ENCODE measurements at places on chromosomes 16 and 17.
A peak's percentile ranks its signal among the peaks of the same experiment; 100 is the strongest.

GRCh38 chr16:24801761-24802302 lies 43.9 kb upstream of the SLC5A11 start:
- DNase-seq = no peak

GRCh38 chr16:660132-660458 lies 7.8 kb upstream of the RHOT2 start:
- DNase-seq = no peak

- DNase-seq = no peak
These were observed 5.8 kb downstream of the PMFBP1 start for GRCh38 chr16:72166151-72166550.

DNA sequence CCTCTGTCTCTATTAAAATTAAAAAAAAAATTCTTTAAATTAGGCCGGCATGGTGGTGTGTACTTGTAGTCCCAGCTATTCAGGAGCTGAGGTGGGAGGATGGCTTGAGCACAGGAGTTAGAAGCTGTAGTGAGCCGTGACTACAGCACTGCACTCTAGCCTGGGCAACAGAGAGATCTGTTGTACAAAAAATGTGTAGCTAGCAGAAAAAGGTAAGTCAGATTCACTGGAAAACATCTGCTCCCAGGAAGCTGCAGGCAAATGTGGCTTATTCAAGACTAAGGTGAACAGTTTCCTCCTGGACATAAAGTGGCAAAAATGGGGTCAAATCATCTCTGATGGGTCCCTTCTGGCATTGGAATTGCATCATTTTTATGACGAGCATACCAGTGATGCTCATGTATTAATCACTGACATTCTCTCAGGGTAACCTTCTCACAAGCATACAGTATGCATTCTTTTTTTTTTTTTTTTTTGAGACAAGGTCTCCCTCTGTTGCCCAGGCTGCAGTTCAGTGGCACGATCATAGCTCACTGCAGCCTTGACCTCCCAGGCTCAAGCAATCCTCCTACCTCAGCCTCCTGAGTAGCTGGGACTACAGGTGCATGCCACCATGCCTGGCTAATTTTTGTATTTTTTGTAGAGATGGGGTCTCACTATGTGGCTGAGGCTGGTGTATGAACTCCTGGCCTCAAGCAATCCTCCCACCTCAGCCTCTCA lies 48.7 kb downstream of the CPPED1 start:
- DNase-seq = peak; percentile 54

GRCh38 chr16:67458121-67458641 lies 22.8 kb downstream of the ATP6V0D1 start:
- DNase-seq = no peak

DNA sequence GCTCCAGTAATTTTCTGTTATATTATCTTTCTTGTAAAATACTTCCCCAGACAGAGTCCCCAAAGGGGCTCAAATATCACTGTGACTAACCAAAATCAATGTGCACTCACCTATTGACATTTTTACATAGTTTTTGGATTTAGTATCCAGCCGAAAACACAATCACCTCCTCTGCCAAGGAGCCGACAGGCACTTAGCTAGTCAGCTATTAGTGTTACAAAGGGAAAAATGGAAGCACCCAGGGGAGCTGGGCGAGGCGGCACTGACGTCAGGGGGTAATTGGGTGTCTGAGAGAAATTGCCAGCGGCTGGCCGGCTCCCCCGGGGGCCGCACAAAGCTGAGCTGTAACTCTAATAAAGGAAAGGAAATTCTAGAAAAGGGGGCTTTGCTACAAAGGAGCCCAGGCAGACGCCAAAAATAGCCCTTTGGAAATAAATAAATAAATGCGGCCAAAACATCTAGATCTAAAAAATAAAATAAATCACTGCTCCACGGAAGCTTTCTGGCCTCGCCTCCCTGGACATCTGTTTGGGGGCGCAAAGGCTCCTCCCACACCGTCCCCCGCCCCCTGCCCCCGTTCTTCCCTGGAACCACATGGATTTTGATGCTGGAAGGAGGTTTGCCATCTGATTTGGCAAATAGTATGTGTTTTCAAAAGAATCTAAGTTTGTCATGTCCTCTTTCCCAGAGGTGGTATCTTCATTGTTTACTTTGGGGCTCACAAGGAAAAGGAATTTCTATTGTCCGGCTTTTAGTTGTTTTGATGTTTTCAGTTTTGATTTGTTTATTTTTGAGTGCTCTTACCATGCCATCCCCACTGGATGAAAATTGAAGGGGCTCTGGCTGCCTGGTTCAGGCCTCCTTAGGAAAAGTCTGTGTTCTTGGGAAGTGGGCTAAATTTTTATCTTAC lies 156.7 kb downstream of the ZNF423 start:
- no peak for DNase-seq

GRCh38 chr17:12438813-12439586 lies 226.7 kb upstream of the MYOCD start:
- no peak for DNase-seq

- DNase-seq = no peak
These were observed 86.1 kb downstream of the NPIPB11 start for GRCh38 chr16:29320274-29320999.

DNA sequence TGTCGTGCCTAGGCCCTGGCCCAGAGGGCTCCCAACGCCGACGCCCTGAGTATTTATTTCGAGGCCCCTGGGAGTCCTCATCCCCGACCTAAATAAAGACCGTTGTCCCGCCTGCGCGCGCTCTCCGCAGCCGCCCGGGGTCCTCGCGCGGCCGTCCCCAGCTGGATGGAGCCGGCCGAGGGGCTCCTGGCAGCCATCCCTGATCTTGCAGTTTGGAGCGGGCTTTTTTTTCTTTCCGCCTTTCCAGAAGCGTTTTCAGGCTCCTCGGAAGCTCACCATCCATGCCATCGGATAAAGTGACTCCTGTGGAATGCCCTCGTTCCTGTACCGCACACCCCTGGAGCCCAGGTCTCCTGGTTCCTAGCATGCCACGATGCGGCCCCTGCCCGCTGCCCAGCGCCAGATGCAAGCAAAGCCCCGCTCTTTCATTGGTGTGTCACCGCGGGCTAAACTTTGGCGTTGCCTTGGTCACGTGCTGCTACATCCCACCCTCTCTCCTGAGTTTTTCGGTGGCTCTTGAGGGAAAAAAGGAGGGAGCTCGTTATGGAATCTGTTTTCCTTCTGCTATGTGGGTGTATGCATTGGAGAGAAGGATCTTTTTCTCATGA lies 716 bp downstream of the TMEM94 start:
- peak; percentile 33 for DNase-seq

- no peak for DNase-seq
These were observed at the start of gene AATK for GRCh38 chr17:81166033-81166492. Gene AATK, minus strand, starts transcription at chr17:81166221. Its CDS starts 229 bp downstream, at chr17:81165992.

GRCh38 chr16:88570691-88571092 lies 489 bp downstream of the ZC3H18 start:
- DNase-seq = no peak

- DNase-seq = no peak
These were observed 16.8 kb downstream of the PDK2 start for GRCh38 chr17:50111673-50112655.

DNA sequence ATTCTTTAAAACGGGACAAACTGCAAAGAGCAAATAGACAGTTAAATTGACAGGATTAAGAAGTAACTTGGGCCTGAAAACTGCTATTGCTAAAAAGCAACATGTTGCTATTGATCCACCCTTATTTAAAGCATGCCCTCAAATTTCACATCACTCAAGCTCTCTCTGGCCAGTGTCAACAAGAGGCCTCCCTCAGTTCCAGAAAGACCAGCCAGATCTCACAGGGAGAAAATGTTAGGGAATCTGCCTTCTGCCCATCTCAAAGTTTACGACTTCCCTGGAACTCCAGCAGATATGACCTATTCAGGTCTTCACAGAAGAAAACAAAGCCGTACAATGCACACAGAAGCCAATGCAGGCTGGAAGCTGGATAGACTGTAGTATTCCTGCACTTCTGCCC lies 8.9 kb downstream of the CFAP20 start:
- no peak for DNase-seq

GRCh38 chr16:87131996-87132345 lies 185.2 kb downstream of the C16orf95 start:
- DNase-seq = no peak

DNA sequence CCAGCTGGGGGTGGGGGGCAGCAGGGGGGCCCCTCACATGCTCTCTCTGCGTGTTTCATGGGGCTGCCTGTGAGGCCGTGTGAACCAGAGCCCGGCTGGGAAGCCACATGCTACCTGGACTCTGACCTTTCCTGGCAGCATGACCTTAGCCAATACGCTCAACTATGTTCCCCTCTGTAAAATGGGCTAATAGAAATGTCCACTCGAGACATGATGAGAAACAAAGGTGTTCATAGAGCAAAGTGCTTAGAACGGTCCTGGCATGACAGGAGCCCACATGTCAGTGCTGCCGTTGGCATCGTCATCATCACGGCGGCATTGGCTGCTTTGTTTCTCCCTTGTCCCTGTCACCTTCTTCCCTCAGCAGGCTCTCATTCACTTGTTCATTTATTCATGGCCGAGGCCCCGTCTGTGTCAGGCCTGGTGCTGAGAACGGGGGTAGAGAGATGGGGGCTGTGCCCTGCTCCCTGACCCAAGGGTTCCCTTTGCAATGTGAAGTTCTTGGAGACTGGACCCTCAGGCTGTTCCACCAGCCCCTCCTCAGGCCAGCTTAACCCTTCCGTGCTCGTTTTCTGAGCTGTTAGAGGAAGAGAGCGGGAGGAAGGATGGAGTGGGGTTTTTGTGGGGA lies 291.4 kb downstream of the SEC14L1 start:
- DNase-seq = no peak

DNA sequence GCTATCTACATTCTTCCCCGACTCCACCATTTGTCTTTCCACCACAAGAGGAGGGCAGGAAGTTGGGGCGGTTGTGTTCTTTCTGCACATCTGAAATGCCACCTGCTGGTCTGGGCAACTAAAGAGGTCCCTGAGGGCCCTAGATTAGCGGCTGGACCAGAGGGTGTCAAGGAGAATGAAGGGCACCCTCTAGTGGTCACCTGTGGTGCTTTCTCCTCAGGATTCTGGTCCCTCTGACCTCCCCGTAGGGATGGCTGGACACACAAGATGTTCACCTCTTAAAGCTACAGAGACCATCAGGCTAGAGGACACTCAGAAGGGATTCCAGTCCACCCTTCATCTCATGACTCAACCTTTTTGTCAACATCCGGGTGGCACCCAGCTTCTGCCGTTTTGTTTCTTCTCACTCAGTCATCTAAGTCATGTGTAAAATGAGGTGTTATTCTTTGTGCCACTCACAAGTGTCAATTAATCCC lies 2.9 kb upstream of the SCIMP start:
- peak; percentile 34 for DNase-seq

DNA sequence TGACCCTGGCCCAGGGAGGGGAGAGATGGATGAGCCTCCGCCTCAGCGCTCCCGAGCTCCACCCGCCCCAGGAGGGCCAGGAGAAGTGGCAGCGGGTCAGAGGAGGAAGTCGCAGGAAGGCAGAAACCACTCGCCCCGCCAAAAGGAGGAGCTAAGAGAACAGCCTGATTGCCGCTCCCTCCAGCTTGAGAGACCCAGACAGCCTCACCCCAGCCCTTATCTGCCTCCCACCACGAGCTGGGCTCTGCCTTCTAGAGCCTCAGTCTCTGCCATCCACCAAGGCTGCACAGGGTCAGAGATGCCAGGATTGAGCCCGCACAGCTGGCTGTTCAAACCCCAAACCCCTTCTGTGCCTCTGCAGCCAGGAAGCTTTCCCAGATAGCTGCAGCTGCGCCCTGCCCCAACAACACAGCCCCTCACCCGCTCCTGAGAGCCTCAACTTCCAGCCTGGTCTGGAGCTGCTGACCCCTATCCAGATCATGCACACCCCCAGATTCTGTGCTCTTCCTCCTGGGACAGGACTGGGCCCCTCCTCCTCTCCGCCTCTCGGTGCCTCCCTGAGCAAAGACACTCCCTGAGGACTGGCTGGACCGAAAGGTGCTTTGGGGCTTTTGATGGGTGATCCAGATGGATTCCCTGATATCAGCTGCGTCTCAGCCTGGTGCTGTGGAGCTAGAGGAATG lies 1.0 kb upstream of the ATP2A3 start:
- DNase-seq = no peak

- DNase-seq = no peak
These were observed 50.6 kb upstream of the IRX6 start for GRCh38 chr16:55273356-55273755.

- peak; percentile 54 for DNase-seq
These were observed 164.7 kb downstream of the MSI2 start for GRCh38 chr17:57420734-57421717.

DNA sequence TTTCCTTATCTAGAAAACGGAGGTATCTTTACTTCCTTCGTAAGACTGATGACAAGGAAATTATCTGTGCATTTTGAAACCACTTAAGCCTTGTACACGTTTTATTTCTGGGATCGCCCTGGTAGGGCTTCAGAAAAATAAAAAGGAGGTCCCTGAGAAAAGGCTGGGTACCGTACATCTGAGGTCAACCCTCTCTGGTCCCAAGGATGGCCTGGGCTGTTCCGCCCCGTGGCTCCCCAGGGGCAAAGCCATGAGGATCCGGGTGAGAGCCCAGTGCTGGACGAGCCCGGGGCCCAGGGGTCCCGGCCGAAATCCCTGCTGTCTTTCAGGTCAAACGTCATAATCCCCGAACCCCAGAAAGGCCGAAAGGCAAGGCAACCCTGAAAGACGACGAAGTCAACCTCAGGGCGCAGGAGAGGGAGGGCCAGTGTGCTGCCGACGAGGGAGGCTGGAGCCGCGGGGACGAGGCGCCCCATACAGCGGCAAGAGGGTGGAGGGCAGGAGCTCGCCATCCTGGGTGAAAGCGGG lies 656 bp upstream of the FUS start:
- no peak for DNase-seq

- DNase-seq = no peak
These were observed 15.0 kb upstream of the KDM6B start for GRCh38 chr17:7818746-7819645.

DNA sequence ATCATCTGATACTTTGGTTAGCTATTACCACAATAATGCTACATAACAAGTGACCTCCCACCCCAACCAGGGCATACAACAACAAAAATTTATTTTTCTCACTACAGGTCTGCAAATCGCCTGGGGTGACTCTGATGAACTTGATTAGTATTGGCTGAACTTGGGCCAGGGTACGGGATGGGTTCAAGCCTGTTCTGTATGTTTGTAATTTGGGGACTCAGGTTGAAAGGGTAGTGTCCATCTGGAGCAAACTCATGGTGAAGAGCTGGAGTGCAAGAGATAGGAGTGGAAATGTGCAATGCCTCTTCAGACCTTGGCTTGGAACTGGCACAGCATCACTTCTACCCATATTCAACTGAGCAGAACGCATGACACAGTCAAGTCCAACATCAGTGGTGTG lies 16.3 kb upstream of the NKD1 start:
- DNase-seq = no peak

GRCh38 chr16:48300391-48300856 lies 53.1 kb upstream of the ABCC11 start:
- peak; percentile 90 for DNase-seq

- no peak for DNase-seq
These were observed 95.2 kb downstream of the C16orf78 start for GRCh38 chr16:49468611-49469310.

GRCh38 chr17:19727501-19728078 lies 11.2 kb upstream of the SLC47A2 start:
- DNase-seq = peak; percentile 97

Data from AG10803 (cell line).